ENCODE measurements at places on chromosomes 6 and 20.

DNA sequence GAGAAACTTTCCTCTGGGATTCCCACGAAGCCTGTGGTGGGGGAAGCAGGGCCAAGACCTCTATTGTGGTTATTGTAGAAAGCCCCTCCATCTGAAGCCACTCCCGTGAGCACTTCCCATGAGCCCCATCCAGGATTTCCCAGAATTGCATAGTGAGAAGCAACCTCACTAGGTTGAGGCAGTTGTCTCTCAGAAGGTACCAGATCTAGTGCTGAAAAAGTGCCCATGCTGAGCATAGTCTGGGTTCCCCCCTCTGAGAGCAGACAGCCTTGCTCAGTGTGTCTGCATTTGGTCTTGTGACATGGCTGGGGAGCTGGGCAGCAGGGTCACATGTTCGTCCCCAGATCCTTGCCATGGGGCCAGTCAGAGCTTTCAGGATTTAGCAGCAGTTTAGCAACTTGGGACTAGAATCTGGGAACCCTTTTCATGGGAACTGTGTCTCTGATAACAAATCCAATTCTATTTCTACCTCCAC is 38.6 kb downstream of the SLC9A8 start:
- DNase-seq, result no peak

DNA sequence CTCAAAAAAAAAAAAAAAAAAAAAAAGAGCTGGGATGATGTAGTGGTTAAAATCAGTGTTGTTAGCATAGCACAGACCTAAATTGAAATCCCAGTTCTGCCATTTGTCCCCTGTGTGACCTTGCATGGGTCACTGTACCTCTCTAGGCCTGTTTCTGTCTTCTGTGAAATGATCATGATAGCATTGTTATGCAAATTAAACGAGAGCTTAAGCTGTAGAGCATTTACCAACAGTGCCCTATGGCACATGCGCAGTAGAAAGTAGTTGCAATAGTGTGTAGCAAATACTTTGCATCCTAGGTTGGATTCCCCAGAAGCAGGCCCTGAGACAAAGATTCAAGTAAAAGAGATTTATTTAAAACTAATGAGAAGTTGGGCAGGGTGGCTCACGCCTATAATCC is 7.3 kb downstream of the PSORS1C2 start:
- DNase-seq, result no peak

GRCh38 chr6:38480036-38480435 is 159.7 kb downstream of the BTBD9 start:
- no peak for DNase-seq

- DNase-seq, result no peak
Measured at GRCh38 chr20:13355941-13356486, 134.9 kb downstream of the ISM1 start.

DNA sequence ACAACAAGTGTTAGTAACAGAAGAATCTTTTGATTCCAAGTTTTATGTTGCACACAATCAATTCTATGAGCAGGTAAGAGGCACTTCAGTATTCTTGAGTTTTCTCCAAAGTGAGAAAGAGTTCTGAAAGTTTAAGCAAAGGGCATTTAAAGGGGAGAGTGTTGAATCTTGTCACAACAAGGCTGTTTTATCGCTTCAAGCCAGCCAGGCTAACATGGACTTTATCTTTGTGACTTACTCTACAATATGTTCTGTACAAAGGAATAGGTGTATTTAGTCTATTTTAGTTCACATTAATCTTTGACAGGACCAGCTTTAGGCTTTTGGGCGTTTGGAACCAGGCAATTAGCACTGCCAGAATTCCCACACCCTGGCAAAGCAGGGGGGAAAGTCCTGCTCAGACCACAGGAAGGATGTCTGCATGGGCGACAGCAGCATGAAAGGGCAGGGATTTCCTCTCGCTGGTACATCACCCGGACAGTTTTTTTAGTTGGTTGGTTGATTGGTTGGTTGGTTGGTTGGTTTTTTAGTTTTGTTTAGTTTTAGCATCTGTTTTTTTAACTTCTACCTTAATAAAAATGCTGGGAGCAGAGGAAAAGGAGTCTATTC is 395.4 kb upstream of the SOX4 start:
- no peak for DNase-seq

DNA sequence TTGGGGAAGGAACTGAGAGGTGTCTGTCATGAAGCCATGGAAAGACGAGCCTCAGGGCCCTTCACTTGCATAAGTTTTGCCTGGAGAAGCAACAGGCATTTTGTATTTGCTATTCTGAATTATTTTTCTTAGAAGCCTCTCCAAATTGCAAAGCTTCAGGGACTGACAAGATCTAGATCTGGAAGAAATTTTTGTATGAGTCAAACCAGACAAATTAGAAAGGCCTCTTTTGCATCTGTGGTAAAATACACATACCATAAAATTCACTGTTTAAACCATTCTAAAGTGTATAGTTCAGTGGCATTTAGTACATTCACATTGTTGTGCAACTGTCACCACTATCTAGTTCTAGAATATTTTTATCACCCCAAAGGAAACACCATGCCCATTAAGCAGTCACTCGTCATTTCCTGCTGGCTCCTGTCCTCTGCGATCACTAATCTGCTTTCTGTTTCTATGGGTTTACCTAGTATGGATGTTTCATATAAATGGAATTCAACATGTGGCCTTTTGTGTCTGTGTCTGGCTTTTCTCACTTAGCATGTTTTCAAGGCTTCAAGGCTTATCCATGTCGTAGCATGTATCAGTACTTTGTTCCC is 269.1 kb downstream of the PHF3 start:
- no peak for DNase-seq

GRCh38 chr6:13439644-13440043 is 47.8 kb downstream of the GFOD1 start:
- DNase-seq, result no peak

- DNase-seq, result no peak
Measured at GRCh38 chr6:163643866-163644265, 229.3 kb downstream of the QKI start.

All from neural crest cell (in vitro differentiated cells).